Cerebellum (tissue), 4 donors: ENCODE measurements at places on chromosomes 6 and 20. TPM values are rescaled to one million over a fixed set of nuclear protein-coding genes. Genes with fewer than 3 reads are reported as not detected.

HTR1E gene
- total RNA-seq: 0.54 TPM

CUL7 gene
- total RNA-seq: 14.2 TPM

IP6K3 gene
- total RNA-seq: 0.27 TPM

ARMH2 gene
- total RNA-seq: not detected

RAET1L gene
- total RNA-seq: not detected

ELMO2 gene
- 57.5 TPM for total RNA-seq

RAB44 gene
- not detected for total RNA-seq

TCEA2 gene
- total RNA-seq: 26.5 TPM

GSTA3 gene
- total RNA-seq: not detected

GTSF1L gene
- not detected for total RNA-seq

CCM2L gene
- 4.8 TPM for total RNA-seq

C6orf58 gene
- not detected for total RNA-seq

BMP7 gene
- total RNA-seq: 13.5 TPM

TPBG gene
- 20.4 TPM for total RNA-seq

GPX6 gene
- not detected for total RNA-seq

PAK5 gene
- total RNA-seq: 27.8 TPM

SMIM28 gene
- total RNA-seq: not detected
